ENCODE measurements at places on chromosomes 6 and 20.

DNA sequence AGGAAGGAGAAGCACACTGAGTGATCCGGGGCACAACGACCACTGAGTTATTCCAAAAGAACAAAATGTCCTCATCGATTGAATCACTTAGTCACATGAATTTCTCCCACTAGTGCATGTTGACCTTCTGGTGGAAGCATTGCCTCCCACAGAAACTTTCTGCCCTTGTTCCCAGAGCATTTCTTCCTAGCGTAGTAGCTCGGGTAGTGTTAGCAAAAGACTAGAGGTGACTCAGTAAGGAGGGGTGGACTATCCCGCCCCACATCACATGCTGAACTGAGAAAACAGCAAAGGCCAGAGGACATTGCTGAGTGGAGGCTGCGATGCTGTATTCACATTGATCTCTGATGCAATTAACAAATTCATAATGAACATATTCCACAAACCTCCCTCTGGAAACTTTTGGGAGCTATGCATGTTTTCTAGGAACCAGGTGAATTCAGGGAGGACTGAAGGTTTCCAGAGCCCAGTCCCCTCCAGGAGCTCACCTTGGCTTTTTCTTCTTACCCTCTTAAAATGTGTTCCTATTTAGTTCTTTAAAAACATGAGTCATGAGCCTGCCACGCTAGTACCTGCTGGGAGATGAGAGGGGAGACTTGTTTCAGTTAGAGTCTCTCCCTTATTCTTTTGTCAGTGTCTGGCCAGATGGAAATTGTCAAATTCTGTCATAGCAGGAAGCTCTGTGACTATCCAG lies 507.9 kb downstream of the CDH26 start:
- no peak for DNase-seq

DNA sequence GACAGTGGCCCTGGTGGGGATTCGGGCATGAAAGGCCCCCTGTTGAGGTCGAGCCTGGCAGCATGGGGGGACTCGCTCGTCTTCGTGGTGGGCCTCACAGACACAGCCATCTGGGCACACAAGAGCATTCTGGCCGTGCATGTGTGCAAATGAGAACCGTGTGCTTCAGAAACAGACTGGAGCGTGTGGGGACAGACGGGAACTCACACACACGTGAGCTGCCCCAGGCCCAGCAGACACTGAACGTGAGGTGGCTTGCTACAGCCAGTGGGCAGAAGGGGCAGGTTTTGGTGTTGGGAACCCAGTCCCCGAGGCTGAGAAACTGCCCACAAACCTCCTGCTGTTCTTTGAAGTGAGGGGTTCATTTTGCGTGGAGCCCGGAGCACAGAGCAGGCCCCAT lies 38.6 kb upstream of the BHLHE23 start:
- DNase-seq, result no peak

- no peak for DNase-seq
Measured at GRCh38 chr6:138757136-138757535, 16.4 kb upstream of the CCDC28A start.

DNA sequence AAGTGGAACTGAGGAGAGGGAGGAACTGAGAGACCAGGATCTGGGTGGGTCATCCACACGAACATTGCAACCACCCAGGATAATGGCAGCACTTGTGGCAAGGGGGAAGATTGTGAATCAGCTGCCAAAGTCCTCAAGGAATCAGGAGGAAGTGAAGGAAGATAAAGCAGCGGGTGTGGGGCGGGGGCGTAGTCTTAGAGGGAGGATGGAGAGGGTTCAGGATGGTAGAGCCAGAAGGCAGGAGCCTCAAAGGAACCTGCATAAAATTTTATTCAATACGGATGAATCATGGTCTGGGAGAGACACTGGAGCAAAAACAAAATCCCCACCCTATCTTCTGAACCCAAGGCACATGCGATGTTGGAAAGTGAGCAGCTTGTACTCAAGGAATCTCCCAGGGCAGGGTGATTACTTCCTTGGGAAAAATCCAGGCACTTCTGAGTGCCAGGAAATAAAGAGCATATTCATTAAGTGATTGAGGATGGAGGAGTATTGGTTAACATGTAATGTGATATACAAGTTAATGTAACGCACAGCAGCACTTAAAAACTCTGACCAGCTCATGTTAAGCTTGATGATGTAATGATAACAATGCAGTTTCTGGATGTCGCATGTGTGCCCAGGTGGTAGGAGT lies 82.0 kb upstream of the B3GAT2 start:
- DNase-seq, result no peak

DNA sequence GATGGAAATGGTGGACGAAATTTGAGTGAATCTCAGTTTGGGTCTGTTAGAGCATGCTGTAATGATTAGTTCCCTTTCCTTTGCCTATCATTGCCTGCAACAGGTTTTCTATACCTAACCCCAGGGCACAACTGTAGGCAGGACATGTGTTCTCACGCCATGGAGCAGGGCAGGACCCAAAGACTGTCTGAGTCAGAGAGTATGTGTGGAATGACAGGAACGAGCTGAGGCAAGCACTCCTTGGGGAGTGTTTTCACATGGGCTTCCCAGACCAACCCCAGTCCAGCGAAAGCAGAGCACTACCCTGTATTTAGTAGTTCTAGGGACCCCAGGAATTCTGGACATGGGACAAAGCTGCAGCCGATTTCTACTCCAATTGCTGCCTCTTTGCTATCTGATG lies 234.2 kb downstream of the HACE1 start:
- no peak for DNase-seq
